CD4-positive, alpha-beta T cell treated with Interleukin-10 for 1 hour (primary cell): ENCODE measurements at places on chromosomes 7 and 10.

DNA sequence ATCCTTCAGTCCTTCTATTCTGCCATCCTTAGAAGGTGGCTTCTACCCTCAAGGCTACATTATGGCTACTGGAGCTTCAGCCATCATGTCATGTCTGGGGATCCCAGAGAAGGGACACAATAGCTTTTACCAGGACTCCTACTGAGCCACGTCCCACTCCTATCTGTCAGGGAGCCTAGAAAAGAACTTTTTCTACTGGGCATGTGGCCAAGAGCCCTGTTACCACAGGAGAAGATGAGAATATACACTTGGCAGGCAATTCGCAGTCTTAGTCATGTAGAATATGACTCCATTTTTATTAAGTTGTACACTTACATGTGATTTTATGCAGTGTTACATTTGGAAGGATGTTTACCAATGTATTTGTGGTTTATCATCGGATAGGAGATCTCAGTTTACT is 64.6 kb upstream of the KCNMA1 start:
- no peak for DNase-seq

DNA sequence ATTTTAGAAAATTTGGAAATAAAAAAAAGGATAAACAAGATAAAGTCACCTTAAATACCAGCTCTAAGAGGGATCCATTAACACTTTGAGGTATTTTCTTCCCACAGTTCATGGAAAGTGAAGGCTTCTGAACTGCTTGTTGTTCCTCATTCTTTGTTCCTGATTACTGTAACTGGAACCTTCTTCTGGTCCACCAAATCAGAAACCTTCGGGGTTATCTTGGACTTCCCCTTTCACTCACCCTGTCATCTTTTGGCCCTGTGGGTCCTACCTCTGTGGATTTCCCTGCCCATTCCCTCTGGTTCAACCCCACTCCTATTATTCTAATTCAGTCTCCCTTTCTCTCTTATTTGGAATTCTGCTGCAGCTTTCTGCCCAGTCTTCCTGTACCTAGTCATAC is 116.5 kb upstream of the PRPS1L1 start:
- peak; percentile 2 for DNase-seq

GRCh38 chr10:78433076-78433595 is 399.5 kb downstream of the RPS24 start:
- DNase-seq: no peak

DNA sequence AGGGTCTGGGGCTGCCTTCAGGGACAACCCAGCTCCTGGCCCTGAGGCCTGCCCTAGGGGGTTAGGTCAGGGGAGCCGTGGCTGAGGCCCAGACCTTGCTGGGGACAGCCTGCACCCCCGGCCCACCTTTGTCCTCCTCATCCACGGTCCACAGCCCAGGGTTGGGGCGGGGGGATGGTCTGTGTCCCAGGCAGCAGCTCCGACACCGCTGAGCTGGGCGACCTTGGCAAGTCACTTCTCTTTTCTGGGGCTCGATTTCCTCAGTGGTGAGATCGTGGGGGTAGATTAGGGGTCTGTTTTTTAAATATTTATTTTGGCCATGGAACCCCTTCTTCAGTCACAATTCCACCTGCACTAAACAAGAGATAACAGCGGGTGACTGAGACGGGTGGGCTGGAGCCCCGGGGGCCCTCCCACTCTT is 30.9 kb downstream of the DNAJB12 start:
- no peak for DNase-seq

DNA sequence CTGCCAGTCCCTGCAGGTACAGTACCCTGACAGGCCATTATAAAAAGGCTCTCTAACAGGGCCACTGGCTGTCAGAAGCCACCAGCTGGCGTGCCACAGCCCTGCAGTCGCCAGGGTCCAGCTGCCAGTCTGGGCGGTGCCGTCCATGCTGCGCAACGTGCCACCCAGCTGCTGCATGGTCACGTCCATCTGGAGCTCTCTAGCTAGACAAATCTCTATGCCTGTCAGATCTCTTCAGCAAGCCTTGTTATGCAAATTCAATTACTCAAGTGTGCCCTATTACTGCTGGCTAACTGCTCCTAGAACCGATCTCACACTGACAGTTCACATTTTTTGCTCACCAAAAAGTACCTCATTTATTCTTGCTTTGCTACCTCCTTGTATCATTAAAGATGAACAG is 75.9 kb downstream of the HIBADH start:
- no peak for DNase-seq

- DNase-seq: no peak
Measured at GRCh38 chr10:11842411-11842810, 19.3 kb downstream of the PROSER2 start.

GRCh38 chr10:119289227-119289920 is 82.0 kb downstream of the GRK5 start:
- no peak for DNase-seq

GRCh38 chr7:86949052-86949778 is 110.2 kb downstream of the ELAPOR2 start:
- DNase-seq: no peak

GRCh38 chr10:72625276-72625607 is 637 bp downstream of the MICU1 start:
- no peak for DNase-seq

DNA sequence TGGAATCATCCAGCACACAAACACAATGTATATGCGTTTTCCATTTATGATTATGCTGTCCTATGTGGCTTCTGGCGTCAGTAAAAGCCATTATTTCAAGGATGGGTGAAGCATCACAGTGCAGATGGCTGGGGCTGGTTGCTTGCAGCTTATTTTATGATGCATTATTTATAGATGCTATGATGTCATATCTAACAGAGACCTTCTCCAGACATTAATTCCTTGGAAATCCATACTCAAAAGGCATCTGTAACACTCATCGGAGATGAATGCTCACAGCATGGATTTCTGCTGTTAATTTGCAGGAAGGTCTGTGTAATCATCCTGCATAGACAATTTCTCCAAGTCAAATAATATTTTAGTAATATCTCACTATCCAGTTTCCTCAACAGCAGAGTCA is 7.2 kb downstream of the RGS10 start:
- DNase-seq: no peak

DNA sequence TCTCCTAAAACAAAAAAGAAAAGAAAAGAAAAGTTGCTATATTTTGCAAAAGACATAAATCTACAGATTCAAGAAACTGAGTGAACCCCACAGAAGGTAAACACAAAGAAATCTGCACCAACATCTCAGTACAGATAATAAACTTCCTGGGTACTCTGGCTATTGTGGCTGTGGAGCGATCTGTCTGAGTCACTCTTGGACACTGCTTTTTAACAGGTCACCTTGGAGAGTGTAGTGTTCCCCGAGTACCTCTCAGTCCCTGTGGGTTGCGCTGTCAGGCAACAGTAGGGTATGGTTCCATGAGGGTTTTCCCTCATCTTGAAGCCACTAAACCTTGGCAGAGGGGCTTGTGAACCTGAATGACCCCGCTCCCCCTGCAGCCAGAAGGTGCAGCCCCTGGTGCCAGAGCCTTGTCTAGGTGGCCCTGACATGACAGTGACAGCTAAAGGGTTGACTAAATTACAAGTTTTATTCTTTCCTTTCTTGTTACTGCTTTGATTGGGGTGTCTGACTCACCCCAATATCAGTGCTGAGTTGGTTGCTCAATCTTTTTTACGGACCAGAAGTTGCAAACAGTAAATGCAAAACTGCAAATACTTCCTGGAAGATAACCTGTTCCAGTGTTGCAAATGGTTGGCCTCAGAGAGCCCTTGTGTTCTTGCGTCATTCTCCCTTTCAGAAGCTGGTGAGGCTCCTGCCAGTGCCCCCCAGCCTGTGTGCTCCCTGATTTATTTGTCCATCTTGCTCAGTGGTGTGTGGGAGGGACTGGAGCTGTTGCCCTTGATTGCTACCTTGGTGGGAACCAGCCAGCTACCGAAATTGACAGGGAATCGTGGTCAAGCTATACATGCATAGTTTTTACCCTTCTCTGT is 30.6 kb downstream of the POR start:
- DNase-seq: no peak

GRCh38 chr7:1844951-1845390 is 174.9 kb downstream of the ELFN1 start:
- no peak for DNase-seq

DNA sequence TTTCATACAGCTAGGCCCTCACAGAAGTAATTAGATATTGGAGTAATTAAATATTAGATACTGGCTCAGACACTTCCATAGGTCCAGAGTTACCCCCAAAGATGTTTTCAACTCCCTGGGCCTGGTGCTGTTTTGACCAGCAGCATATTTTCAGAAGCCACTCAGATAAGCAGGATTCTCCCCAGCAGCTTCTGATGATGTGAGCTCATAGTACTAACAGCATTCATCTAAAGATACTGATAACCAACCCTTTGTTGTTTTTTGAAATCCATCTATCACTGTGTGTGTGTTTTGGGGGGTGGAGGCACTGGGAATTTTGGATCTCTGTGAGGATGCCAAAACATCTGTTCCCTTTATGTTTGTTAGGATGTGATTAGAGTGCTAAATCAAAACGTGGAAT is 52.7 kb downstream of the VPS50 start:
- DNase-seq: no peak

DNA sequence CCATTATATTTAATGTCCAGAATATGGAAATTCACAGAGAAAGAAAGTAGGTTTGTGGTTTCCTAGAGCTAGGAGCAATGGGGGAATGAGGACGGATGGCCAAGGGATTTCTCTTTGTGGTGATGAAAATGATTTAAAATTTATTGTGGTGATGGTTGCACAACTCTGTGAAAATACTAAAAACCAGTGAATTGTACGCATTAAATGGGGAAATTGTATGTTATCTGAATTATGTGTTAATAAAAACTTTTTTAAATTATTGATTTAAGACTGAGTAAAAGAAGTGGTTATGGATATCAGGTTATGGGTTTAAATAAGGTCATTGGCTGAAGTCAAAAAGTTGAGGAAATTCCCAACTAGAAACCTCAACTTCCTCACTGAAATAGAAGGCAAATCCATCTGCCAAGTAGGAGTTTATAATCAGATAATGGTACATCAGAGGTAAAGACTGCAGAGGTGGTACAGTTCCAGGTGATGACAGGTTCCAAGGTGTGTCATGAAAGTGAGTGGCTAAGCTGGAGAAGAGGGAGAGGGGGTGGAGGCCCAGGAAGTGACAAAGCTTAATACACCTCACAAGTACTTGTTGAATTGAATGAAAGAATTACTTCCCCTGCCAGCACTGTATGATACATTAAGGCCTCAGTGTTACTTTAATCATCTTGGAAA is 68.9 kb upstream of the CCDC71L start:
- DNase-seq: no peak

- DNase-seq: no peak
Measured at GRCh38 chr7:78203042-78203720, 404.6 kb downstream of the PHTF2 start.

- no peak for DNase-seq
Measured at GRCh38 chr10:1152386-1153250, 96.4 kb downstream of the WDR37 start.

DNA sequence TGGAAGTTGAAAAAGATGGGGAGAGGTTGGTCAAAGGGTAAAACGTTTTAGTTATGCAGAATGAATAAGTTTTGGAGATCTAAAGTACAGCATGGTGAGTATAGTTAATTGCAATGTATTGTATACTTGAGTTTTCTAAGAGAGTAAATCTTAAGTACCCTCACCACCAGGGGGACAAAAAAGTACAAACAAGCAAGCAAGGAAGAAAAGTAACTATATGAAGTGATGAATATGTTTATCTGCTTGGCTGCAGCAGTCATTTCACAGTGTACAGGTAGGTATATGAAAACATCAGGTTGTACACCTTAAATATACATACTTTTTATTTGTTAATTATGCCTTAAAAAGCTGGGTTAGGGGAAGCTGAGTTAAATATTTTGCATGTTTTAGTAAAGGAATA is 157.3 kb downstream of the PCLO start:
- no peak for DNase-seq

GRCh38 chr10:2214805-2215204 is 477.5 kb upstream of the ADARB2 start:
- no peak for DNase-seq

DNA sequence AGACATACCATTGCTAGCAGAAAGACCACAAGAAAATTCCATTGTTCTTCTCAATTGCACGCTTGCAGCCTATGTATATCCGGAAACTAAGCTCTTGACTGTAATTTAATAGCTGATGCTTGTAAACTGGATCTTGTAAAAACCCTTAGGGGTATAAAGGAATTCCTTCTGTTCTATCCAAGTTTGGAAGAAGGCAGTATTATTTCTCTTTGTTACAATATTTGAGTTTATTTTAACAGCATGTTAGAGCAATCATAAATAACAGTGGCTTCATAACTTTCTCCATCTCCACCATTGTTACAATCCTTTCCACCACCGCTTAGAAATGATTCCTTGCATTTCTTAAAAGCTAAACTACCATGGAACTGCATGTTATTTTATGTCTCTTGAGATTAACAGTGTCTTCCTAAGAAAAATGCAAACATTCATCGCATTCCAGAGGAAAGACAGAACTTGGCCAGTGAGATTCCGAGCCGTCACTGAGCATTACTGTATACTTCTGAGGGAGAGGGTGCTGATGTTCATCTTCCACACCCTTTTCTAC is 92.5 kb downstream of the TRIL start:
- no peak for DNase-seq
